ENCODE measurements at places on chromosomes 12 and 14.

DNA sequence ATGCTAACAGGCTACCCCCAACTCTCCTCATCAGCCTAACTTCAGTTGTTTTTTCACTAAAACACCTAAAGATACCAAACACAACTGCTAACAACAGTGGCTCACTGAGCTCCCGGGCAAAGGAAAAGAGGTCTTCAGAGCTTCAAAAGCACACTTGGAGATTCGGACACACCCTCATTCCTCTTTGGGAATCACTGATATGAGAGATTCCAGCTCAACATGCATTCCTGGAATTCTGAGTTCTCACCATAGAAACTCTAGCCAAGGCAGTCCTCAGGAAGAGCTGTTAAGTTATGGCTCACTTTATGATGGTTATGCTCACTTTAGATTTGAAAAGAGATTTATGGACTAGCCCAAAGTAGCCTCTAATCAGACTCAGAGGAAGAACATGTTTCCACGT is 40.1 kb downstream of the STXBP6 start:
- no peak for DNase-seq

DNA sequence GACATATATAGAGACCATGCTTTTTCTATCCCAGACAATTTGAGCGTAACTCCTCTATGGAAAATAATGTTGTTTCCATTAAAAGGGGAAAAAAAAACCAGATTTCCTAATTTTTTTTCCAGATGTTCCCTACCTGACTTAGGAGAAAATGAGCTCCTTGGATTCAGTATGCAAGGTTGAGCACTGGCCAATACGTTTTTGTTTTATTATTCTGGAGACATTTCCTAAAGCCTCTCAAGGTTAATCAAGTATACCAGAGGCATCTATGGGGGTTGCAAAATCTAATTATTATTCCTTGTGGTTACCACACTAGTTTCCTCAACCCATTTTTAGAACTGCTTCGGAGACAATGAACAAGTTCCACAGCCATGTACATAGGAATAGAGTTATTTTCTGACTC is 291.3 kb downstream of the SLC16A7 start:
- DNase-seq: no peak

GRCh38 chr12:57726884-57727757 is 11.4 kb downstream of the AGAP2 start:
- DNase-seq: no peak

DNA sequence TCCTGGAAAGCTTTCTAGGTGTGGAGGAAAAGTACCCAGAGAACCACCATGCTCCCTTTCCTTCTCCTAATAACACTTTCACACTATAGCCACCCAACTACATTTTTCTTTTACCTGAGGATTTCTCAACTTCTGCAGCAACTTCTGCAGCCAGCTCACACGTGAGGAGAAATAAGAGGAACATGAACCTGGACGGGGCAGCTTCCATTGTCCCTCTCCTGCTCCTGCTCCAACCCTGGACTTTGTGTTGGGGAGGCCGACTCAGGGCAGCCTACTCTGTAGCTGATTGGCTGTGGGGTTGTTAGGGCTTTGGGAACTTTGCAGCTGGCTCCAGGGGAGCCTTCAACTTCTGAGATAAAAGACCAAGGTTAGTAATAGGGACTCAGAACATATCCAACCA is at the start of gene ERP27:
TSS of gene ERP27 (minus strand) at position 237 of the 400 bp plus-strand sequence. CDS start at position 208, 29 bp downstream.
- no peak for DNase-seq

- no peak for DNase-seq
Observed at GRCh38 chr14:91256661-91257060, 12.2 kb upstream of the GPR68 start.
